ENCODE measurements at places on chromosomes 11 and 22.

- DNase-seq, result no peak
These were observed 789.0 kb downstream of the TBC1D22A start for GRCh38 chr22:47551431-47551775.

- no peak for DNase-seq
These were observed 15.5 kb upstream of the CTSD start for GRCh38 chr11:1779034-1779805.

DNA sequence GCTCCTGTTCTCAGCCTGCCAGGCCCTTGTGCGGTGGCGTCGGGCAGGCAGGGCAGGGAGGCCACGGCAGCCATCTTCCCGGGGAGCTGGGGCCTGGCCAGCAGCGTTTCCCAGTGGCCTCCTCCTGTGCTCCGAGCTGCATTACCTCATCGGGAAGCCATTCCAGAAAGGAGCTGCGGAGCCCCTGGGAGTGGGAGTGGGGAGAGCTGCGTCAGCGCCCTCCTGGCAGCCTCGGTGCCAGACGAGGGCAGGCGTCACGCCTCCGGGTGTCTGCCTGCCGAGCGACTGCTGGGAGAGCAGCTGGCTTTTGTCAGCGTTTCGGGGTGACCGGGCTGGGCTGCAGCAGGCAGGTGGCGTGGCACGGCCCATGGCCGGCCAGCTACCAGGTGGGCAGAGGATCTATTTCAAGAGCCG lies 30.9 kb upstream of the WNT7B start:
- no peak for DNase-seq

- DNase-seq, result no peak
These were observed 9.4 kb downstream of the MOB2 start for GRCh38 chr11:1476940-1477736.

- no peak for DNase-seq
These were observed 3.6 kb downstream of the C11orf87 start for GRCh38 chr11:109425554-109425953.

DNA sequence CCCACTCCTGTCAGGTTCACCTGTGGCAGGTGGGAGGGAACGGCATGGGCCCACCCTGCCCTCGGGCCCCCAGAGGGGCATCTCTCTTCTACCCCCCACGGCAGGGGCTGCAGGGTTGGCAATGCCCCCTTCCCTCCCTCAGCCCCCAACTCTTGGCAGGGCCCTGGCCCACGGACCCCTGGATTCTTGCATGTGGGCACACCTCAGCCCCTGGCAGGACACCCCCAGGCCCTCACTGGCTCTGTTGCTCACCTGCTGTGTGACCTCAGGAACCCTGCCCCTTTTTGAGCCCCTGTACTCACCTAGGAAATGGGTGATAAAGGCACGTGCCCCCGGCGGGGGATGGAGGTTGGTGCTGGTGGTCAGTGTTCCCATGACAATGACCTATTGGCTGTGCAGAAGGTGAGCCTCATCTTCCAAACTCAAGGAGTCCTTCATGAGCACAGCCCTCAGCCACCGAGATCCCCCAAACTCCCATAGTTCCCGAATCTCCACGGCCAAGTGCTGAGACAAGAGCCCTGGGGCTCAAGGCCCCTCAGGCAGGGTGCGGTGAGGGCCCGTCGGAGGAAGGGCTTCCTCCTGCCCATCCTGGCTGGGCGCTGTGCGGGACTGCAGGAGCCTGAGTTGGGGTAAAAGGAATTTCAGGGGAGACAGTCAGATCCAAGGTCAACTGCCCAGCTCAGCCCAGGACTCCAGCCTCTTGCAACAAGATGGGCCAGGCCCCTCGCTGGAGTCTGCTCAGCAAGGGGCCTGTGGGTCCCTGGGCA lies 198.2 kb downstream of the IGLL1 start:
- DNase-seq, result no peak

DNA sequence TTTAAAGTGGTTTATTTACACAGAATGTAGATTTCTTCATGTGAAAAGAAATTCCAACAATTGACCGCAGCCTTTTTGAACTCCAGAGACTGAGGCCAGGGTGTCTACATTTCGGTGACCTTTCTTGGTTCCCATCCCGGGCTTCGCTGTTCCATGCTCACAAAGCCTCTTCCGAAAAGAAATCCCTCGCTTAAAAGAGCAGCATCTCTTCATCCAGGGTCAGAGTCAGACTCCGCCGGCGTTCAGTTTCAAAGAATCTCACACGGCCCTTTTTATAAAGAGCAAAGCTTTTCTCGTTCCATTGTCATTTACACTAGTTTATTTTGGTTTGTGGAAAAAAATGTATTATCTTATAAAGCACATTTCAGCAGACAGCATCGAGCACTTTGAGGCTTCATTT lies 530.6 kb upstream of the B3GAT1 start:
- no peak for DNase-seq

DNA sequence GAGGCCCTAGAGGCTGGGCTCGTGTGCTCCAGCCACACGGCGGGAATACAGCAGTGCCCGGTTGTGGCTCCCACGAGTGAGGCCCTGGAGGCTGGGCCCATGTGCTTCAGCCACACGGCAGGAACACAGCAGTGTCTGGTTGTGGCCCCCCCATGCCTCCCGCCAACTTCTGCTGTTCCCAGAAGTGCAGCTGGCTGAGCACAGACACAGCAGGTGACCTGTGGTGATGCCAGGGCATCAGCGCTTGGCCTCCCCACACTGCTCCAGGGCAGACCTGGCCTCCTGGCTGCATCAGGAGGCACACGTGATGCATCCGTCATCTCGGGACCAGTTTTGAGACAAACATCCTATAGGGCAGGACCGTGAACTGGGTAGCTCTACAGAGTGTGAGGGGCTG lies 110.3 kb downstream of the KCNQ1OT1 start:
- no peak for DNase-seq

- no peak for DNase-seq
These were observed 317.8 kb downstream of the MIAT start for GRCh38 chr22:26974914-26975803.

GRCh38 chr11:87239001-87239400 lies 201.3 kb downstream of the TMEM135 start:
- DNase-seq, result no peak

DNA sequence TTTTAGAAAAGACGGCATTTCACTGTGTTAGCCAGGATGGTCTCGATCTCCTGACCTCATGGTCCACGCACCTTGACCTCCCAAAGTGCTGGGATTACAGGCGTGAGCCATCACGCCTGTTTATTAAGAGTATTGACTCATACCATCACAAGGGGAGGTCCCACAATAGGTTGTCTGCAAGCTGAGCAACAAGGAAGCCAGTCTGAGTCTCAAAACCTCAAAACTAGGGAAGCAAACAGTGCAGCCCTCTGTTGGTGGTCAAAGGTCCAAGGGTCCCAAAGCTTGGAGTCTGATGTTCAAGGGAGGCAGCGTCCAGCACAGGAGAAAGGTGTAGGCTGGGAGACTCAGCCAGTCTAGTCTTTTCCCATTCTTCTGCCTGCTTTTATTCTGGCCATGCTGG lies 32.8 kb upstream of the LDLRAD3 start:
- DNase-seq, result no peak

DNA sequence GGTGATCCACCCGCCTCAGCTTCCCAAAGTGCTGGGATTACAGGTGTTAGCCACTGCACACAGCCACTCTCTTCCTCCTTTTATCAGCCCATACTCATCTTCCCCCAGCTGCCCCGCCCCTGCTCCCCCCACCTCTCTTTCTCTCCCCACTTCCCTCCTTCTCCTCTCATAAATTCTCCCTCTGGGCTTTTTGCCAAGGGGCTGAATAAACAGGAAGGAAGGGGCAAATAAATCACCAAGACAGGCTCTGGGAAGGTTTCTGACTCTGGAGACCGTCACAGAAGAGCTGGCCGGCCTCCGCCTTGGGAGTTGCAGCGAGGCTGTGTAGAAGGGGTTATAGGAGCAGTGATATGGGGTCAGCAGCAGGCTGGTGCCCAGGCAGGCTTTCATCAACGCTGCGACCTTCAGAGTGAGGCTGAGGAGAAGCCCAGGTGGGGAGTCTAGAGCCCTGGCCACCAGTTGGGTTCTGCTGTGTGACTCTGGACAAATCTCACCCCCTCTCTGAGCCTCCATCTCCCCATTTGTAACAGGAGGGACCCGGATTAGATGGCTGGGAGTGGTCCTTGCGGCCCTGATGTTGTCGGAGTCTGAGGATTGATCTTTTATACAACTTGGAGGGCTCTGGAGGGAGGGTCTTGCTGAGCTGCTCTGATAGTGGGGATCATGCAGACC lies 62.6 kb upstream of the RASD2 start:
- DNase-seq, result no peak

- DNase-seq, result no peak
These were observed 270.0 kb downstream of the SOX6 start for GRCh38 chr11:16086229-16086819.

- no peak for DNase-seq
These were observed 1.1 kb downstream of the CREB3L1 start for GRCh38 chr11:46278387-46279125.

- no peak for DNase-seq
These were observed 4.2 kb upstream of the OSM start for GRCh38 chr22:30270832-30271231.

All from activated T-helper 9 cell treated with anti-CD3 and anti-CD28 coated beads, Interleukin-2, amount 50 U/mL, for 16 hours (primary cell).